ENCODE measurements at places on chromosomes 12 and 14.

GRCh38 chr14:22097072-22097471, 423.5 kb upstream of the OR4E1 start:
- DNase-seq, result no peak

GRCh38 chr14:89430391-89431236, 13.6 kb upstream of the FOXN3 start:
- no peak for DNase-seq

- no peak for DNase-seq
Observed at GRCh38 chr14:32707742-32708500, 230.8 kb upstream of the NPAS3 start.

DNA sequence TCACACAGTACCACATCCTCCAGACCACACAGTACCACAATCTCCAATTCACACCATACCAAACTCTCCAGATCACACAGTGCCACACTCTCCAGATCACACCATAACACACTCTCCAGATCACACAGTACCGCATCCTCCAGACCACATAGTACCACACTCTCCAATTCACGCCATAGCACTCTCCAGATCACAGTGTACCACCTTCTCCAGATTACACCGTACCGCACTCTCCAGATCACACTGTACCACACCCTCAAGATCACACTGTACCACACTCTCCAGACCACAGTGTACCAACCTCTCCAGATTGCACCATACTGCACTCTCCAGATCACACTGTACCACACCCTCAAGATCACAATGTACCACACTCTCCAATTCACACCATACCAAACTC, 184.9 kb downstream of the NTF3 start:
- no peak for DNase-seq
